ENCODE measurements at places on chromosomes 1 and 21.
A peak's percentile ranks its signal among the peaks of the same experiment; 100 is the strongest.

- no peak for DNase-seq
Observed at GRCh38 chr1:157739229-157739901, 37.6 kb downstream of the FCRL2 start.

- no peak for DNase-seq
Observed at GRCh38 chr1:46453449-46453848, 36.2 kb upstream of the DMBX1 start.

DNA sequence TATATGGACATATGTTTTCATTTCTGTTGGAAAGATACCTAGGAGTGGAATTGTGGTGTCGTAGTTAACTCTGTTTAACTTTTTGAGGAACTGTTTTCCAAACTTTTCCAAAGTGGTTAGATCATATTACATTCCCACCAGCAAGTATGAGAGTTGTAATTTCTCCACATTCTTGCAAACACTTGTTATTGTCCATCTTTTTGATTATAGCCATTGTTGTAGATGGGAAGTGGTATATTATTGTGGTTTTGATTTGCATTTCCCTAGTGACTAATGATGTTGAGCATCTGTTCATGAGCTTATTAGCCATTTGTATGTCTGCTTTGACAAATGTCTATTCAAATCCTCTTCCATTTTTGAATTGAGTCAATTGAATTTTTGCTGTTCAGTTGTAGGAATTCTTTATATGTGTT is 19.8 kb downstream of the CAMTA1 start:
- DNase-seq: no peak

DNA sequence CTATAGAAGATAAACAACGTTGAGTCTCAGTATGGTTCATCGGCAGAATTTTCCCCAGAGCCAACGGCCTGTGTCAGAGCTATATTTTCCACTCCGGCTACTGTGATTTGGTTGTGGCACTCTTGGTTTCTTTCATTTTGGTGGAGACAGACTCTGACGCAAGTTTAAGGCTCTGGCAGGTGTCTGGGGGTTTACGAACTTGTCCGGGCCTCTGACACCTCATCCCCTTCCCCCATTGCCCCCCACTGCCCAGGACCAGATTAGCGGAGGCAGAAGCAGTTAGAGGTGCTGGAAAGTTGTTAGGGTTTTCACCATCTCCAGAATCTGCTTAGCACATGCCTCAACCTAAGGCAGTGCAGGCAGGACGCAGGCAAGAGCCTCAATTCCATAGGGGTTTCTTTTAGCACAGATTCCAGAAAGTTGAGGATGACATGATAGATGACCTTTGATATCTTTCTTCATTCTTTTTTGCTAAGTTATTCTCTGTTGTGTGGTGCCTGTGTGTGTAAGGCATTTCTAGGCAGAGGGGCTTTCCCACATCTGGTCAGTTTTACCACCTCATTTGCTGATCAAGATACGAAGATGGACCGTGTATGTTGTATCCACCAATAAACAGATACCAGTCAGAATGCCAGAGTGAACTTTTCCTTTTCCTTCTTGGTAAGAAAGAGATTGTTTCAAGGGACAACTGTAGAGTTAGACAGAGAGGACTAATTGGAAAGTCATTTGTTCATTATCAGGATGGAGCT is 18.4 kb upstream of the IL10 start:
- no peak for DNase-seq

GRCh38 chr1:164765992-164766720 is 207.2 kb downstream of the PBX1 start:
- no peak for DNase-seq

DNA sequence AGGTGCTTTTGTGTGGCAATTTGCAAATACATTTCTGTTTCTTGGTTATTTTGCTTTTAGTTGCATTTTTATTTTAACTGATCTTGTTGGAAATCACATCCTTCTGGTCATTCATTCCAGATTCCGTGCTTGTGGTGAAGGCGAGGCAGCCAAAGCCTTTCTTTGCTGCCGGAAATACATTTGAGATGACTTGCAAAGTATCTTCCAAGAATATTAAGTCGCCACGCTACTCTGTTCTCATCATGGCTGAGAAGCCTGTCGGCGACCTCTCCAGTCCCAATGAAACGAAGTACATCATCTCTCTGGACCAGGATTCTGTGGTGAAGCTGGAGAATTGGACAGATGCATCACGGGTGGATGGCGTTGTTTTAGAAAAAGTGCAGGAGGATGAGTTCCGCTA is 34.8 kb upstream of the CD101 start:
- no peak for DNase-seq

GRCh38 chr1:160244209-160244608 is 18.1 kb downstream of the DCAF8 start:
- DNase-seq: no peak

GRCh38 chr1:155126556-155127104 is 1.0 kb upstream of the EFNA1 start:
- DNase-seq: peak; percentile 69

DNA sequence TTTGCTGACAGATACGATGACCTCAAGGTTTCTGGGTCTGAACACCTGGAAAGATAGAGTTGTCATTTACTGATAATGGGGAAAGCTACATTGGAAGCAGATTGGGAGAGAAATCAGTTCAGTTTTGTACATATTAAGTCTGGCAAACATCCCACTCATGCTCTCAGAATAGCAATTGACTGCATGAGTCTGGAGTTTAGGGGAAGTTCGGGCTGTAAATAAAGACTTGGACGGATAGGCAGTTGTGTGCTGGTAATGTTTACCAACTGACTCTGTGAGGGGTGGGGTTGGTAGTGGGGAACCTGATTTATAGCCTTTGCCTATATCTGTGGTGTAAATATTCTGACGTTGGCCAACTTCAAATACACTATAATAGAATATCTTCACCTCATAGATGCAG is 4.0 kb downstream of the H6PD start:
- DNase-seq: no peak

DNA sequence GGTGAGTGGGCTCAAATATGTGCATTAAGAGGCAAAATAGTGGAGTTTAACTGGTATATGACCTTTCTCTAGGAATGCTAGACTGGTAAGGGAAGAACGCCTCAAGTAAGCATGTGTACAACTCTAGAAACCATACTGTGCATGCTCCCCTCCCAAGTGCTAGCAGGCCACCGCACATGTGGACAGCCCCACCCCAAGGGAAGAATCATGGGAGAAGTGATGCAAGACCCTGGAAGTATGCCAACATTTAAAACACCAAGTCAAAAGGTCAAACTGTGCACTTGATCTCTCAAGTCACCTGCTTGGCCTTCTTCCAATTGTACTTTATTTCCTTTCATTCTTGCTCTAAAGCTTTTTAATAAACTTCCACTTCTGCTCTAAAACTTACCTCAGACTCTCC is 120.4 kb downstream of the WDR3 start:
- no peak for DNase-seq

GRCh38 chr1:217062586-217062985 is 339.4 kb upstream of the ESRRG start:
- DNase-seq: no peak

GRCh38 chr1:244369256-244370057 is 82.3 kb downstream of the ADSS2 start:
- DNase-seq: no peak

DNA sequence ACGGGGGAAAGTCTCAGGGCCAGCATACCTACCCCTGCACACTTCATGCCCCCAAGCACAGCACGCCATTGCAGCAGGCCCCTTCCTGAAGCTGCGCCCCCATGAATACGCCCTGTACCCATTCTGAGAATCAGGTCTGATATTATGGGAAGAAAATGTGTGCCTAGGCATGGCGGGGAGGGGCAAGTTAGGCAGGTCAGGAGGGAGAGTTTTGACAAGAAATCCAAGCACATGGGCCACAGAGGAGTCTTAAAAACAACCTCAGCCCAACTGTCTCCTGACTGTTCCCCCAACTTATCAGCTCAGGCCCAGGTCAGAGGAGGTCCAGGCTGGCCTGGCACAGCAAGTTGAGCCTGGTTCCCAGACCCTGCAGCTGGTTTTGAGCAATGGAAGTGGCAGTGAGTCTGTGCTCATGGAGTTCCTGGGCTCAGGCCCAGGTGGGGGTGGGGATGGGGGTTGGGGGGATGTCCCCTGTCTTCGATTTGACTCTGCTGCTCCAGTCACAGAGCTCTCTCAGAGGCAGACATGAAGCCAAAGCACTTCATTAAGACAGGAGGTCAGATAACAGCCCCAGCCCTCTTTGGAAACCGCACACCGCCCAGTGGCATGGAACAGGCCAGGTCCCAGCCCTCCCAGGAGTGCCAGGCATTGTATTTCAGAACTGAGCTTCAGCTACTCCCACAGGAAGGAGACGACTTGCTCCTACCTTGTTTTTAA is 20.6 kb upstream of the BCAR3 start:
- DNase-seq: no peak

DNA sequence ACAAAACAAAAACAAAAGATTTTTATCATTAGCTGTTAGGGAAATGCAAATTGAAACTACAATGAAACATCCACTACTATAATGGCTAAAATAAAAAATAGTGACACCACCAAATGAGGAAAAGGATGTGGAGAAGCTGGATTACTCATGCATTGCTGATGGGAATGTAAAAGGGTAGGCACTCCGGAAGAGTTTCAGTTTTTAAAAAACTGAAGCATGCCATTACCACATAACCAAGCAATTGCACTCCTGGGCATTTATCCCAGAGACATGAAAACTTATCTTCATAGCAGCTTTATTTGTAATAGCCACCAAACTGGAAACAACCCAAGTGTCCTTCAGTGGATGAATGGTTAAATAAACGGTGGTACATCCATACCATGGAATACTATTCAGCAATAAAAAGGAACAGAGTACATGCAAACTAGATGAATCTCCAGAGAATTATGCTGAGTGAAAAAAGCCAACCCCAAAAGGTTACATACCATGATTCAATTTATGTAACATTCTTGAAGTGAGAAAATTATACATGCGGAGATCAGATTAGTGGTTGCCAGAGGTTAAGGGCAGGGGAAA is 14.5 kb upstream of the CFAP298 start:
- no peak for DNase-seq

DNA sequence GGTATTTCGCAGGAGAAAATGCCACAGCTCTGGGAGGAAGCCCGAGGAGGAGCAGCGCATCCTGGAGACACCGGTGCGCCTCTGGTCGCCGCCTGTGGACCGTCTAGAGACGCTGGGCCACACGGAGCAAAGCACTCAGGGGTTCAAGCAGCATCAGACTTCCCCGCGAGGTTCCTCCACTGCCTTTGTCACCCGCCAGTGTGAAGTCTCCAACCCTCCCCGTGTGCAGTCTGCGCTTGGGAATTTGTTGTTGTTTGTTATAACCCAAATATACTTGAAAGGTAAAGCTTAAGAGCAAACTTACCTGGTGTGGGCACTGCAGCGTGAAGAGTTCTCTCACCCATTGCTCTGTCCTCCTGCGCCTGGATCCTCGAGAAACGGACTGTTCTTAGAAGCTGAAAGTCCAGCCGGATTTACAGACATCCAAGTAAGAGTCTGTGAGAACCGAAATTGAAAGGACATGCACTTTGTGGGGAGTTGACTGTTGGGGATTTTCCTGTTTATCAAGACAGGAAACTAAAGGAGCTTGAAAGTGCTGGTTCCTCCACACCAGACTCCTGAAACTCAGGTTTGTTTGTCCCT is at the start of gene GBP4:
TSS of gene GBP4 (minus strand) at position 452 of the 582 bp plus-strand sequence. CDS start at position 344, 108 bp downstream.
- DNase-seq: no peak

DNA sequence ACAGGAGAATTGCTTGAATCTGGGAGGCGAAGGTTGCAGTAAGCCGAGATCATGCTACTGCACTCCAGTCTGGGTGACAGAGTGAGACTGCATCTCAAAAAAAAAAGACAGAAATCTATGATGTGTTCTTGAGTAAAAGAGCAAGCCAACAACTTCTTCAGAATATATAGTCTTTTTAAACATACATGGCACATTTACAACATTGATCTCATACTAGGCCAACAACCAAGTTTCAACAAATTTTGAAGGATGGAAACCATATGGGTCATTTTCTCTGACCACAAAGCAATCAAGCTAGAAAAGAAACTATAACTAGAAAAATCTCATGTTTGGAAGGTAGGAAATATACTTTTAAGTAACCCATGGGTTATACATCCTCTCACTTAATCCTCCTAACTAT is 38.3 kb downstream of the PAFAH2 start:
- no peak for DNase-seq

GRCh38 chr1:53541761-53542550 is 82.8 kb downstream of the DMRTB1 start:
- peak; percentile 73 for DNase-seq

DNA sequence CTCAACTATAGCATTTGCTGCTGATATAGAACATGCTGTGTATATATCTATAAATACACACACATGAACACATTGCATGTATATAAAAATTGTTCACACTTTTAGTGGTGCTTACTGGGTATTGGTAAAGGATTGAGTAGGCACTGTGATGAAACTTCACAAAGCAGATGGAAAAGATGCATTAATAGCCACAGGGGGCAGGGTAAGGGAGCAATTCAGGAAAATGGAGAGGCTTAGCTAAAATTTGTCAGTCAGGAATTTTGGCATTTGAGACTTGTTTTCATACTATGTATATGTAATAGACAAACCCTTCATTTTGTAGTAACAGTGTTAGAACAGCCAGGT is 633 bp upstream of the PPFIA4 start:
- no peak for DNase-seq

DNA sequence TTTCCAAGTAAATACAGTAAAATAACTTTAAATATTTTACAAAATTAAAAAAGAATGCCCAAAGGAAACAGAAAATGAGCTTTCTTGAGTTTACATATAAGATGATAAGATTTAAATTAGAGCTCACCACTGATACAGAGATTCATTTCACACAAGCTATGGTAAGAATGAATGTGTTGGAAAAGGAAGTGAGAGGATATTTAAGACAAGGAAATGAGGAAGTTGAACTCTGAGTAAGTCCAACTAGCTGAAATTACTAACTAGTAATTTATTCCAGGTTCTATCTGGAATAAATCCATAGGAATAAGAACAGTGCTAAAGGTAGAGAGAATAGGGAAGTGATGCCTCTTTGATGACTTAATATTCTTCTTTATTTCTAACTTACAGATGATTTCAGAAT is 42.4 kb downstream of the FNBP1L start:
- DNase-seq: no peak

DNA sequence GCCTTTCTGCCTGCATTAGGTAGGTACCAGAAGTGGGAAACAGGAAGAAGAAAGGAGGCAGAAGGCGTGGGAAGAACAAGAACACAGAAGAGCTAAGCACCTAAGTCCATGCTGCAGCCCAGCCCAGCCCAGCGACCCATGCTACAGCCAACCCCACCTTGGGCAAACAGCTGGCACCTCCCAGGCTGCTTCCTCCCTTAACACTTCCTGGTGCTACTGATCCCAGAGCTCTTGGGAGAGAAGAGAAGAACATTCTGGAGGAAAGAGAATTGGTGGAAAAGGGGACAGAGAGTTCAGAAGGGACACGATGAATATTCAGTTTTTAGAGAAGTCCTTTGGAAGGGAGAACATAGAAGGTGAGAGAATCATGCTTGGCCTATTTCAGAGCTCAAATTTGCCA is 28.5 kb downstream of the PLEKHA6 start:
- DNase-seq: no peak

- peak; percentile 27 for DNase-seq
Observed at GRCh38 chr1:74363220-74363619, 128.0 kb downstream of the TNNI3K start.

- DNase-seq: no peak
Observed at GRCh38 chr1:61692155-61692800, 32.7 kb downstream of the TM2D1 start.

- no peak for DNase-seq
Observed at GRCh38 chr1:15835205-15835740, 12.2 kb upstream of the SPEN start.

GRCh38 chr1:7659514-7659913 is 111.6 kb upstream of the VAMP3 start:
- DNase-seq: no peak

Data from left hindlimb (tissue), 1 donor.